ENCODE measurements at places on chromosomes 12 and 14. TPM values are rescaled to one million over a fixed set of nuclear protein-coding genes. Genes with fewer than 3 reads are reported as not detected.

GRCh38 chr12:66653796-66654195, 25.1 kb downstream of the GRIP1 start:
- DNase-seq: no peak

GRCh38 chr14:52077256-52077979, 8.6 kb upstream of the NID2 start:
- DNase-seq: no peak

- no peak for DNase-seq
These were observed 72.3 kb upstream of the STXBP6 start for GRCh38 chr14:25122211-25122610.

P2RX7 gene
- 1.1 TPM for polyA plus RNA-seq

GRCh38 chr12:116559162-116559935, at the start of gene MAP1LC3B2:
MAP1LC3B2 (plus strand) TSS chr12:116559381; CDS start chr12:116575943, 16,562 bp downstream.
- DNase-seq: peak; percentile 68

GRCh38 chr12:93191956-93192355, 185.8 kb upstream of the NUDT4 start:
- DNase-seq: no peak

CHGA gene
- polyA plus RNA-seq: 0.16 TPM

- DNase-seq: peak; percentile 90
These were observed at the start of gene MAP3K12 for GRCh38 chr12:53499266-53500141. MAP3K12 (minus strand) TSS chr12:53499458; CDS start chr12:53487391, 12,067 bp downstream.

GLIPR1L1 gene
- not detected for polyA plus RNA-seq

RGS6 gene
- polyA plus RNA-seq: 12.7 TPM

CCDC196 gene
- not detected for polyA plus RNA-seq

GRCh38 chr12:61018571-61018970, 1241.6 kb upstream of the USP15 start:
- no peak for DNase-seq
